CD4-positive, alpha-beta memory T cell (primary cell): ENCODE measurements at places on chromosomes 3 and 15.

DNA sequence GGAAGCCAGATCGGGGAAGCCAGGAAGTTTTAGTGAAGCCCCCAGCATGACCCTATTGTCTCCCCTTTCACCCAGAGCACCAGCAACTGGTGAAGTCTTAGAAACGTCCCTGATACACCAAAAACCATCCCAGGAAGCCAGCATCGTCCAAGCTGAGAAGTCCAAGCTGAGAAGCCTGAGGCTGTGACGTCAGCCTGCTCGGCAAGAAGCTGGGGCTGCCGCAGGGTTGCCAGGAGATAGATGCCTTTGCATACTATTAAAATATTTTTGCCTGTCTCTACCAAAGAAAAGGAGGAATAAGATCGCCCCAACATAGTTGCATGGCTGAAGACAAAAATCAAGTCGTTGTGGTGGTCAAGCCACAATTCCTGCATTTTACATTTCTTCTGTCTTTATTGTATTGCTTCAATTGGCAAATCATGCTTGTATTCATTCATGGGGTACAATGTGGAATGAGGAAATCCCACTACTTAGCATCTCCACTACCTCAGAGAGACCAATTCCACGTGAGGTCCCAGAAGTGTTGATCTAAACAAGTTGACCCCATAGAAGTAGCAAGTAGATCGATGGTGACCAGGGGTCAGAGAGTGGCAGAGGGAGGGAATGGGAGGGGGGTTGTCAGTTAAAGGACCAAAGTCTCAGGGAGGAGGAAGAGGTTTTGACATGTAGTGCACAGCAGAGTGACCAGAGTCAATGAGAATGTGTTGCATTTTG lies 19.6 kb upstream of the EMC3 start:
- no peak for DNase-seq

GRCh38 chr3:51715231-51715976 lies 8.5 kb downstream of the GRM2 start:
- no peak for DNase-seq

DNA sequence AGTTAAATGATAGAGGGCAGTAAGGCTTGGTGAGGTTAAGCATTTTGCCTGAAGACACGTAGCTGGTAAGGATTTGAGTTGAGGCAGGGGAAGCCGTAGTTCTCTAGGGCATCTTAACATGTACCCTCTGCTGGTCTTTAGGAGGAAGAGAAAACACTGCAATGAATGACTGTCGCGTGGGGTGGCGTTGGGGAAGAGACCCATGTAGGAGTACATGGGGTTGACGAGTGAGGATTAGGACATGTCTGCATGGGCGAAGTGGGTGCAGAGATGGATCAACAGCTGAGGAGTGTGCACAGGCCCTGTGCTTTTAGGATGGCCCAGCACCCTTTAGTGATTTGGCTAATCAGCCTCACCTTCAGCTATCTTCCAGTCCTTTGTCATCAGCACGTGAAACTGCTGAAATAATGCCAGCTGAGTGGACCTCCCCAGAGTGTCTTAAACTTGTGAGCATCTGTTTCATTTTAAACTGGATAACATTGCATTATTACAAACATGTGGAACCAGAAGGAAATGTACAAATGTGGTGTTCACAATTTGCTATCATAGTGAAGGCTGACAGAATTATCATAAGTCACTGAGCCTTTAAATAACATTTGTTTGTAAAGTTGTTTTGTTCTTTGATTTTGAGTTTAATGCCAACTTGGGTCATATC lies 15.3 kb downstream of the P2RY14 start:
- DNase-seq = no peak

DNA sequence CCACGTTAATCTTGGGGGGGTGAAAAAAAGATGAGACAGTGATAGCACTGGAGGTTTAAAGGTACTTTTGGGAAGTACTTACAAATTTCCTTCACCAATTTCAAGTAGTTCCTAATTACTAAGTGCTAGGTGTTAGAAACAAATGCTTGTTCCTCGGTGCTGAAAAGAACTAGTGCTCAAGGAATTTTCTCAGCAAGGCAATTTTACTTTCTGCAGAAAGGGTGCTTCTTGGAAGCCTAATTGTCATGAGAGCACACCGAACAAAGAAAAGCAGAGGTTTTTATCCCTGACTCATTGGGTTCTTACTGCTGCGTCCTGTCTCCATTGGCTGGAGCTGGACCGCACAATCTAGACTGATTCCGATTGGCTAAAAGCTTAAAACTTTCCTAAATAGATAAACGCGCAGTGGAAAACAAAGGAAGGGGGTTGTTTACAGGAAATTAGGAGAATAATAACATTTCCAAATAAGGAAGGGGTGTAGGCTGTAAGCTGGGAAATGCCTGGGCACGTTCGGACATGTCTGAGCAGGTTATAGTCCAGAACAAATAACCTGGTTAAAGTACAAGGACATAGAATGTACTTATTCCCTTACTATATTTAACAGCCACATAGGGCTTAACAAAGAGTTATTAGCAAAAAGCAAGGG lies 49.6 kb downstream of the CHD2 start:
- no peak for DNase-seq

GRCh38 chr15:90471769-90472168 lies 58.0 kb upstream of the CRTC3 start:
- no peak for DNase-seq

DNA sequence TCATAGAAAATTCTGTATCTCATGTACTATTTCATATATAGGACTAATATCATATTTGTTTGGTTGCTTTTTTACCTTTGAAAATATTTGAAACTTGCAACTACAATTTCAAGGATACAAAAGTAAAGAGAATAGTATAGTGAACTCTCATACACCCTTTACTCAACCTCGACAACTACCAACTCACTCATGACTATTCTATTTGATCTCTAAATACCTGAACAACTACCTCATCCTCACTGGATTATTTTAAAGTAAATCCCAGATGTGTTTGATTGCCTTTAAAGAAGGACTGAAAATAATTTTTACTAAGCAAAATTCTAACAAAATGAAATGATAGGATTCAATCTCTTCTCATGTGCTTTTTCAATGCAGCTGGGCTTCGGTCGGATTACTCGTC lies 12.1 kb downstream of the TMPRSS7 start:
- DNase-seq = no peak

GRCh38 chr3:187717572-187717971 lies 15.2 kb upstream of the RTP2 start:
- DNase-seq = no peak

- DNase-seq = no peak
Observed at GRCh38 chr3:98008855-98009254, 26.3 kb downstream of the GABRR3 start.

- DNase-seq = peak; percentile 14
Observed at GRCh38 chr3:43855674-43856299, 165.0 kb downstream of the ABHD5 start.

- no peak for DNase-seq
Observed at GRCh38 chr3:66487465-66487864, 13.4 kb downstream of the LRIG1 start.

GRCh38 chr3:140699516-140700231 lies 21.8 kb downstream of the TRIM42 start:
- no peak for DNase-seq

GRCh38 chr3:129575997-129576384 lies 30.5 kb downstream of the PLXND1 start:
- no peak for DNase-seq

DNA sequence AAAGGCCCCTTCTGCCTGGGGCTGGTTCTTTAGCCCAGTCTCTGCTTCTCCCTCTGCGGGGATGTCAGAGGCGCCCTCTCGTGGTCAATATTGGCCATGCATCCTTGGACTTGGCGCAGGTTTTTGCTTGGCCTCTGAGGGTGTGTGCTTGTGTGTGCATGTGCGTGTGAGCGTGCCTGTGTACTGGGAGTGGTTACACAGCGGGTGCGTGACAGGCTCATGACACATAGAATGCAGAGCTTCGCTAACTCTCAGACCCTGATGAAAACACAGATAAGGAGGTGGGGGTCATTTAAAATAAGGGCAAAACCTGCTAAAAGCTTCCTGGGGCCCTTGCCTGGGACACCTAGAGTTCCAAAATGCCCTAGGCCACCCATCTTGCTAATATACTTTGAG lies 160.9 kb downstream of the SMAD6 start:
- peak; percentile 59 for DNase-seq

DNA sequence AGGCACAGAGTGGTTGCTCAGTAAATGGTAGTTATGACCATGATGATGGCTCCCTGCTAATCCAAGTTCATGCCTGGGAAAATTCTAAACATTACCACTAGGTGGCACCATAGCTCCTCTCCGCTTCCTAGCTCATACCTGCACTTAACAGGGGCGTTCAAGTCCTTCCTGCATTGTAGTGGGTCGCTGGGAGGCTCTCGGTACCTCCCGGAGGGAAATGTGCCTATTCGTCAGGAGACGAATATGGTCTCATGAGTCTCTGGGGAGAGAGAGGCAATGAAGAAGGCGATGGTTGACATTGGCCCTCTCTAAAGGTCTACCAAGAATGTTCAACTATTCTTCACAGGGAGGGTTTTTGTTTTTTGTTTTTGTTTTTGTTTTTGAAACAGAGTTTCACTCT lies 10.9 kb downstream of the MESP1 start:
- DNase-seq = peak; percentile 67

DNA sequence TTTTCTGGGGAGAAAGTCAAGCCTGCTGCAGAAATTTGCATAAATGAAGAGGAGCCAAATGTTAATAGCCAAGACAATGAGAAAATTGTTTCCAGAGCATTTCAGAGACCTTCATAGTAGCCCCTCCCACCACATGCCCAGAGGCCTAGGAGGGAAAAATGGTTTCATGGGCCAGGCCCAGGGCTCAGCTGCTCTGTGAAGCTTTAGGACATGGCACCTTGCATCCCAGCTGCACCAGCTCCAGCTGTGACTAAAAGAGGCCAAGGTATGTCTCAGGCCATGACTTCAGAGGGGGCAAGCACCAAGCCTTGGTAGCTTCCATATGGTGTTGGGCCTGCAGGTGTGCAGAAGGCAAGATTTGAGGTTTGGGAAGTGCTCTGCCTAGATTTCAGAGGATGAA lies 258.8 kb upstream of the SATB1 start:
- DNase-seq = no peak

DNA sequence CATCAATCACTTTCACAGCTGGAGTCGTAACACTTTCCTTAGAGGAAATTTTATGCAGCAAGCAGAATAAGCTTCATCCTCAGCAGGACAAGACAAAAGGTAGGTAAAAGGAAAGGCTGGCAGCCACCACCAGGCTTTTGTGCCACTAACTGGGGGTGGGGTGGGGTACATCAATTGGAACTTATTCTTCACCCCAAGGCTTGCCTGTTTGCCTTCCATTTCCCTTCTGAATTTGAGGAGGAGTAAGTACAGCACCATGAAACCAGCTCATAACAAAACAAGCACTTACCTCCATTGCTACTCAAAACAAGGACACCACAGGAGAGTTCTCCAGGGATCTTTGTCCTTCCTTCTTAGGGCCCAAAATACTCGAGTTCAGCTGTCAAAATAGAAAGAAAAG lies 296.8 kb downstream of the ARRDC4 start:
- no peak for DNase-seq

DNA sequence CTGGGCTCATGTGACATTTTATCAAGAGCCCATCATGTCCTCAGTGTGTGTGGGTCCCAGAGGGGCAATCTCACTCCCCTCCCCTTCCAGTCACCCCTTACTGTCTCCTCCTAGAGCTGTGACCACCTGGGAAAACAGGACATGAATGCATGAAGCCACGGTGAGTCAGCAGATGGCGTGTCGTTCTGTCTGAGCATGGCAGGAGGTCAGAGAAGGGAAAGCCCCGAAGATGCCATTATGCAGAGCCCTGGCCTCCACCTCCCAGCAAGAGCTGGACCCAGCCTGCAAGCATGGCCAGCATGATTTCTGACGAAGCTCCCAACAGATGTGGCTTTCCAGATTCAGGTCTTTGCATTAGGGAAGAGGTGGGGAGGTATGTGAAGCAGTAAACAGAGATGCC lies 118.5 kb downstream of the TLE3 start:
- no peak for DNase-seq
